ENCODE measurements at places on chromosomes 12 and 14.
A peak's percentile ranks its signal among the peaks of the same experiment; 100 is the strongest.

DNA sequence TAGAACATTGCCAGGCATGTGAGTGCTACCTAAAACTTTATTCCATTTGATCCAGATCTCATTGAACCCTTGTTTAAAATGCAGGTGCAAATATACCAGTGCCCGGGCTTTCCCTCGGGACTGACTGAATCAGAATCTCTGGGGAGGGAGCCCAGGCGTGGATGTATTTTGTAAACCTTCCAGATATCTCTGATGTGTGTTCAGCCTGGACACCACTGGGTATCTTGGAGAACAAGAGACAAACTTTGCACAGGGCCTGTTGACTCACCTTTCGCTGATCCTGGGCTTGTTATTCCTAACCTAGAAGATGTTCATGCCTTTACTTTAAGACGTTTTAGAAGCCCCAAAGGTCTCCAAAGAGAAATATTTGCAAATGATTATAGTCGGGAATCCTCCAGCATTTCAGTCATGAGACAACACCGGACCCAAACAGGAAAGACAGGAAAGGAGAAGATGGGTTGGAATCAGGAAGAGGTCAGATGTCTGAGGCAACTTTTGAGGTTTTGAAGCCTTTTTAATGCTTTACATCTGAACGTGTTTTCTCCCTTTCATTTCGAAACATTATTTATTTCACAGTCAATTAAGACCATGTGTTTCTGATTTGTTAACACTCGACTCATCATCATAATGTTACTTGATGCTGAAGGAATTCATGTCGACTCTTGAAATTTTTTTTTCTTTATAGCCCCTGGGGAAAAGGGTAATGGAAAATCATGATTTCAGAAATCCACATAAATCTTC is 118.6 kb downstream of the PLXNC1 start:
- no peak for DNase-seq

DNA sequence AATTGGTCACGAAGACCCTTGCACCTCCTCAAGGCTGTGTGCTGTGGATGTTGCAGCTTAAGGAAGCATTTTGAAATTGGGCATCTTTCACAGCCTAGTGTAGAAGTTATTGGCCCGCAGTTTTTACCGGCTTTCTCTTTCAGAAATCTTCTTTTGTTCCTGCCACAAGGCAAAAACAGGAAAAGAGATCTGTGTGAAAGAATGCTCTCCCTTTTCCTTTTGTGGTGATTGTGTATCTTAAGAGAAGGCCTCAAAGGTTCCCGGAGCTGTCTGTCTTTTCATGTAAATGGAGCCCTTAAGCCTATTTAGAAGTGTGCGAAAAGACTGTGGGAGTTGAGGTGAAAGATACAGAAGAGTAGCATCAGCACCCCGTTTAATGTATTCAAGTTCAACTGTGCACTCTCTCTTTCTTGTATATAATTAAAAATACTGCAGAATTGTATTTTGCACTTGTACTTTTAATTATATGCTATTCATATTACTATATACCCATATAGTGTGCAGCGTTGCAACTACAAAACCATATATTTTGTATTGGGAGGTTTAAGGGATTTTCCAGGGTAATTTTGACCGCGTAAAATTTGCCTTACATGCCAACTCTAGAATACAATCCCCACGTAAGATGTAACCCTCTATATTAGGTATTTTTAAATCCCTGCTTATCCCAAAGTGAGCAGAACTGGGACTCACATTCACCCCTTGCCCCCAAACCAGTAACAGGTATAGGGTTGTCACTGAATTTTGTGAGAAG is 441.7 kb downstream of the RAD51B start:
- DNase-seq, result no peak

GRCh38 chr12:112555621-112556233 is 137.0 kb downstream of the PTPN11 start:
- DNase-seq, result no peak

GRCh38 chr14:100522616-100523099 is 64.6 kb downstream of the BEGAIN start:
- DNase-seq, result no peak

- no peak for DNase-seq
These were observed 55.3 kb downstream of the FIGNL2 start for GRCh38 chr12:51793201-51793600.

- DNase-seq, result no peak
These were observed at the start of gene SERPINA6 for GRCh38 chr14:94322648-94323570. Gene SERPINA6, minus strand, starts transcription at chr14:94323336. Its CDS starts 8,688 bp downstream, at chr14:94314648.

- no peak for DNase-seq
These were observed 1.7 kb downstream of the TUBA1A start for GRCh38 chr12:49187184-49187583.

GRCh38 chr12:94244165-94245133 is 96.1 kb downstream of the PLXNC1 start:
- DNase-seq, result peak; percentile 19

DNA sequence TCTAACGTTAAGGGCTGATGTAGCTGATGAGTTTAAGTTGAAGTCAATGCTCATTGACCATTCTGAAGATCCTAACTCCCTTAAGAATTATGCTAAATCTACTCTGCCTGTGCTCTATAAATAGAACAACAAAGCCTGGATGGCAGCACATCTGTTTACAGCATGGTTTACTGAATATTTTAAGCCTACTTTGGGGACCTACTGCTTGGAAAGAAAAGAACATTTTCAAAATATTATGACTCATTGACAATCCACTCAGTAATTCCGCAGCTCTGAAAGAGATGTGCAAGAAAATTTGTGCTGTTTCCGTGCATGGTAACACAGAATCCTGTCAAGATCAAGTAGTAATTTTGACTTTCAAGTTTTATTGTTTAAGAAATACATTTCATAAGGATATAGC is 35.0 kb upstream of the NAV3 start:
- no peak for DNase-seq

DNA sequence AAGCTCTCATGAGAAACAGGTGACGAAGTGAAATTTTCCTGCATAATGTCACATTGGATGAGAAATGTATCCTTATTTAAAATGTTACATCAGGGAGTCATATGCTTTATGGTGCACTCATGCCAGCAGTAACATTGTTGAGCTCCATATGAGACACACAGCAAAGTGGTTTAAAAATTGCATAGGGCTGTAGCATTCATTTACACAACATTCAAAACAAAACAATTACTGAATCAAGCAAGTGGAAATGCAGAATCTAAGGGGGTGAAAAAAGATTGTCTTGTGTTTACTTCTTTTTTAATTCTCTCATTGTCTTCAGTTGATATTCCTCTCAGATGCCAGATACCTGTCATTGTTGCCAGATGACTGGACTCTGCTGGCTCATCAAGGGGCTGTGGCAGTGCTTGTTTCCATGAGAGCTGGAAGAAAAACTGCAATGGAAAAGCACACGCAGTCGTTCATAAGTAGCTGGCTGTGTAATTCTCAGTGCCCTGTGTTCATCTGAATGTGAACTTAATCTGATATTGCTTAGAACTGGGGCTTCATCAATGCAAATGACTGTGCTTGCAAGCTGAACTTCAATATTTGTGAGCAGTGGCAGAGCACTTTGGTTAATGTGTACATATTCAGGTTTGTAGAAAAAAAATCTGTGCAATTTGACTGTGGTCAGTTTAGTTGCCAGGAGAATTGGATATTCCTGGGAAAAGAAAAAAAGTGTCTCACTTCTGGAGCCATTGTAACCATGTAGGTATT is 305.6 kb downstream of the RAD51B start:
- no peak for DNase-seq

- DNase-seq, result no peak
These were observed 824 bp downstream of the OAS1 start for GRCh38 chr12:112907415-112908157.

DNA sequence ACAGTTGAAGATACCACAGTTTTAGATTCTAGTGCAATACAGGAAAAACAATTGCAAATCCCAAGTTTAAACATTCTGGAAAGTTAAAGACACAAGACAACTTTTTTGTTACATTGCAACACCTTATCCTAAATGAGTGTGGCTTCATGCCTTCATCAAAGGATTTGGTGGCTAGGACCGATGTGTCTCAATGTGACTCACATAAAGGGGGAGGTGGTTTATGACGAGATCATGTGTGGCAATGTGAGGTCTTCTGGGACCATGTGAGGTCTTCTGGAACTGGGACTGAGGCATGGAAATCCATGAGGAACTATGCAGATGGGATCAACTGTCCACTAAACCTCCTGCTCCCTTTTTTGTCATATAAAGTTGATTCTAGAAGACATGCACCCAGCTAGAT is 166.2 kb downstream of the PAX9 start:
- DNase-seq, result no peak

- DNase-seq, result no peak
These were observed 131.7 kb downstream of the TMTC2 start for GRCh38 chr12:82818271-82819035.

GRCh38 chr12:118374126-118374725 is 1.5 kb upstream of the TAOK3 start:
- DNase-seq, result no peak

DNA sequence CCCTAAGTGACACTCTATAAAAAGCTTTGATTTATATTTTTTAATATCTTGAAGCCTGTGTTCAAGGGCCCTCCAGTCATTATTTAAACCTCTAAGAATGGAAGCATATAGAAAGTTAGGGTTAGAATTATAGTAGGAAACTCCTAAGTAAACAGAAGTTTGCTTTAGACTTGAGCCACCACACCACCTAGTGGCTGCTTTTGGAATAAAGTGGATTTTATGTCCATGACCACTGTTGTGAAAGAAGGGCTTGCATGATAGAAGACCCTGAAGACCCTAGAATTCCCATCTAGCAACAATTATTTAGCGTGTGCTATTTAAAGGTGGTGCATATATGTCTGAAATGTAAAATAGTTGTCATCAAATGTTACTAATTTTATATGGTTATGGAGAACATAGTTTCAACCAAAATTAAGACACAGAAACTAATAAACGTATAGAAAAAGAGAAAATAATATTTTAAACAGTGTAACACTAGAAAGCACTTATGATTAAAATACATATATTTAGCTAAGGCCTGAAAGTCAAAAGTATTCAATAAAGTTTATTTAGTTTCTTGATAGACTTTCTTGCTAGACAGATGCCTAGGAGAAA is 21.3 kb downstream of the LRRIQ1 start:
- DNase-seq, result no peak

DNA sequence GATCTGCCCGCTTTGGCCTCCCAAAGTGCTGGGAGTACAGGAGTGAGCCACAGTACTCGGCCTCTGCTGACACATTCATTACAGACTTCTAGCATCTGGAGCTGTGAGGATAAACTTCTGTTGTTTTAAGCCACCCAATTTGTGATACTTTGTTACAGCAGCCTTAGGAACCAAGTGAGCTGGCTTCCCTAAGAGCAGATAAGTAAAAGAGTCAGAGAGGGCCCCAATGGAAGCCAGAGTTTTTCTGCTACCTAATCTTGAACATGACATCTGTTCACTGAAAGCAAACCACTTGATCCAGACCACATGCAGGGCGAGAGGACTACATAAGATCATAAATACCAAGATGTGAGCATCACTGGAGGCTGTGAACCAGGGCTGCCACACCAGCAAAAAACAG is 3.7 kb upstream of the MAPKAPK5 start:
- DNase-seq, result no peak

GRCh38 chr12:107379852-107380567 is 286.7 kb upstream of the CRY1 start:
- DNase-seq, result no peak

DNA sequence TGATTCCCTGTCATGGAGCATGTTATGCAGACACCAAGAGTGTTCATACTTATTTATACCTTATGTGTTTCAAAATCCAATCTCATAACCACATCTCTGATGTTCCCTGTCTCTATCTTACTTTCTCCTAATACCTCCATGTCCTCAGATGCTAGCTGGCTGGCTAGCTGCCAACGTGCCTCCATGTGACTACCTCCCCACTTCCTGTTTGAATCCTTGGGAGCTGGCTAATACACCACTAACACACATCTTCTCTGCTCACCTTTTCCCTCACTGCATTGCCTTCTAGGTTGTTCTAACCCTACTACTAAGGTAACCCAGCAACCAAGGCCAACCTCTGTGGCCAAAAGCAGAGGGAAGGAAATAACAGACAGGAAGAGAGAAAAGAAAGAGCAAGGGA is 27.3 kb downstream of the TTC5 start:
- no peak for DNase-seq

- DNase-seq, result no peak
These were observed 250.4 kb upstream of the SEL1L start for GRCh38 chr14:81784084-81784483.

DNA sequence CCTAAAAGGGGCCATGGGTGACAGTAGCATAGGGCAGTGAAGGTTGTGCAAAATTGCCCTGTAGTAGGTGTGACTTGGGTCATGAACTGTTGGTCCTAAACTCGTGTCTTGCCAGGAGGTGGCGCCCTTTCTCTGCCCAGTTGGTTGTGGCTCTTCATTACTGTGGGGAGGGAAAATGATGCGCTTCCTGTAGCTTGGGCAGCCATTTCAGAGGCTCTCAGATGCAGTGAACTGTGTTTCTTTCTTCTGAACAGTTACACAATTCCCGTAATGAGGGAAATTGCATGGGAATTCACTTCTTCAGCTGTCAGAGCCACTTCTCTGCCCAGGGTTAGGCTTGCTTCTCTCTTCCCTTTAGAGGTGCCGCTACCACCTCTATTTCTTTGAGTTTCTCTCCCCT is 148.1 kb upstream of the NRXN3 start:
- DNase-seq, result no peak

GRCh38 chr12:88914967-88915366 is 334.7 kb upstream of the KITLG start:
- DNase-seq, result no peak

- DNase-seq, result no peak
These were observed 323.3 kb upstream of the TMEM132C start for GRCh38 chr12:127943481-127944210.

DNA sequence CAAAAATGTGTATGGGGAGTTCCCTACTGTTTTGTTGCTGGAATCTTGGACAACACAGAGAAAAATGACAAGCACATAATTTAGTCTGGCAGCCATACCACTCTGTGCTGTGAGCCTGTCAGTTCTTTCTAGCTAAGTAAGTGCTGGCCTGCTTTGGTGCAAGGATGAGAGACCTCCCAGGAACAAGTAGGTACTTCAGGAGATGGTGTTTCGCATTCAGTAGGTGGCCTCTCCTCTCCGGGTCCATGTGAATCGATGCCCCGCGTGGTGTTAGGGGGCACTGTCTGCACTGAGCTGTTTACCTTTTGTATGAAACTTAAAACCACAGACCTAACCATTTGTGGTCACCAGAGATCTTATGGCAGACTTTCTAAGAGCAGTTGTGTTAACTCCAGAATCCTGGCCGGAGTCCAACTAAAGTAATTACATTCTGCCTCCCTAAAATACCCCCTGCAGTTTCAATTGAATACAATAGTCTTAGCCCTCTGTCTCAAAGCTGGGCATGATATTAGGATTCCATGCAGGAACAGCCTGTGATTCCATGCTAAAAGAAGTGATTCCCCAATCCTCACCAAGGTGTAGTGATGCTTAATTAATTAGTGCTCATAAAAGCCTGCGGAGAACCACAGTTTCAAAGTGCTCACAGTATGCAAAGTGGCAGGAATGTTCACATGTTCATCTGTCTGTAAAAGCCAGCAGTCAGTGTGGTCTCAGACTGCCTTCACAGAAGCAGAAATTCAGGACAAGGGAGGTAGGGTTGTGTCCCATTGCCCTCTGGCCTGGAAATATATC is 64.2 kb downstream of the LLPH start:
- no peak for DNase-seq

- no peak for DNase-seq
These were observed 38.0 kb downstream of the RIMBP2 start for GRCh38 chr12:130677957-130678558.

GRCh38 chr12:49054096-49054495 is 6.5 kb downstream of the KMT2D start:
- no peak for DNase-seq
